DMS153 (cell line): ENCODE measurements at places on chromosomes 1 and 21.

DNA sequence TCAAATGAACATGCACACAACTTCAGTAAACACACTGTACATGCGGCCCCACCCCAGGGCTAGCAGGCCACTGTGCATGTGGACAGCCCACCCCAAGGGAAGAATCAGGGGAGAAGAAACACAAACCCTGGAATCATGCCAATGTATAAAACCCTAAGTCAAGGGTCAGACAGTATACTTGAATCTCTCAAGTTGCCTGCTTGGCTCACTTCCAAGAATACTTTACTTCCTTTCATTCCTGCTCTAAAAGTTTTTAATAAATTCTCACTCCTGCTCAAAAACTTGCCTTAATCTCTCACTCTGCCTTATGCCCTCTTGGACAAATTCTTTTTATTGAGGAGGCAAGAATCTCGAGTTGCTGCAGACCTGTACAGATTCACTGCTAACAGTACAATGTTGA, 231.2 kb upstream of the CACYBP start:
- no peak for DNase-seq

GRCh38 chr1:21095976-21096375, 80.7 kb downstream of the EIF4G3 start:
- DNase-seq: no peak

DNA sequence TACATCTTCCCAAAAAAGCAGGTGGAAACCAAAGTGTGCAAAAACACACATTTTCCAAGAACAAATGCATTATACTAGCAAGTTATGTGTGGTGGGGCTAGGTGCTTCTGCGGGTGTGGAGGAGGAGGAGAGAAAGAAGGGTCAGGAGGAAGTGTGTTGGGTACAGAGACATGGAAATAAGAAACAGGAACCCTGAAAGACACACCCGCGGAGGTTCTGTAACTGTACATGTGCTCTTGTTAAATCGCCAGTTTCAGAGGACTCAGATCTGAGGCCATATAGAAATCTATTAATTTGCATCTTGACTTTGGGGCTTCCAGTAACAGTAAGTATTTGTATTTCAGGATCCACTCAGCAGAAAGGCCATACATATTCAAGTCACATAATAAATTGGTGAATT, 30.9 kb downstream of the ERG start:
- no peak for DNase-seq

- no peak for DNase-seq
Observed at GRCh38 chr1:153213519-153213918, 3.9 kb upstream of the PRR9 start.

DNA sequence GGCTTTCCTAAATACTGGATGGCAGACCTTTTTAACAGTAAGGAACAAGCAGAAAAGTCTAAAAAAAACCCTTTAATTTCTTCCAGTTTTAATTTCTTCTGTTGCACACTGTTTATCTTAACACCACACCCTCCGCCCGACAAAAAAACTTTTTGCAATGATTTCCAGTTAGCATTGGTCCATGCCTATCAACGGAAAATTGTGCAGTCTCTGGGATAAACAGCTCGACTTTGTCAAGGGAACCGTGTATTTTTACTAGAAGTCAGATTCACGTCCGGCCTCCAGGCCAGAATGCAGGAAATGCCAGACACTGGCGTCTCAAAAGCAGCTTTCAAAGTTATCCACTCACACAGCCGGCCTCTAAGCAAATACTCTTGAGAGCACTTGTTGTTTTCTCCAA, 378 bp upstream of the NUP210L start:
- peak; percentile 57 for DNase-seq

- DNase-seq: no peak
Observed at GRCh38 chr1:236536540-236536939, 12.8 kb downstream of the LGALS8 start.

- no peak for DNase-seq
Observed at GRCh38 chr1:237794071-237794470, 96.7 kb downstream of the ZP4 start.

DNA sequence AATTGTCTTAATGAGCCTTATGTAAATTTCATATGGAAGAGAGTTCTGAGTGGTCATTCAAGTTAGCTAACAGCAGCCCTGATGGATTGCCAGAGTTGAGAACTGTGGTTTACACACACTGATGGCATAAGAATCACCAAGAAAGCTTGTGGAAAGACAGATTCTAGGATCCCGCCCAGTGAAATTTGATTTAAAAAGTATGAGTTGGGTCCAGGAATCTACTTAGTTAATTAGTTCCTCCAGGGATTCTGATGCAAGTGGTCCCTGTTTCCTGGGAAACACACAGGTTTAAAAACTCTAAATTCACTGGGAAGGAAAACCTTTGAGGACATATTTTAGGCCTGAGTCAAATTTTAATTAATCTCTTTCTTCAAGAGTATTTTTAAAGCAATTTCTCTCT, 144.3 kb downstream of the NTPCR start:
- DNase-seq: no peak

GRCh38 chr1:97243973-97244560, 522.5 kb downstream of the PTBP2 start:
- DNase-seq: peak; percentile 8

DNA sequence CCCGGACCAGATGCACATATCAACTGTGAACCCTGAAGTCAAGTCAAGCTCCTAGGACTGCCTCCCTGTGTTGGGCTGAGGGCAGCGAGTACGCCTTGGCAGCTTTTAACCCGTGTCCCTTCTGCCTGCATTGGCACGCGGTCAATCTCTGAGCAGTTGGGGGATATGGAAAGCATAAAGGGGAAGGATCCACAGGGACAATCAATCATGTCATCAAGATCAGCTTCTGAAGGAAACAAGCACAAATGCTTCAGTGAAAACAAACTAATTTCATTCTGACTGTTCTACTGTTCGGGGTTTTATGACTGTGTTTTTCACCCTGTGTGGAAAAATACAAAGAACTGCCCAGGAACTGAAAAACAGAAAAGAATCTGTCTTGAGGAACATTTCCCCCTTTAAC, 106.2 kb downstream of the RUNX1 start:
- no peak for DNase-seq

- DNase-seq: no peak
Observed at GRCh38 chr1:169043823-169044222, 62.7 kb upstream of the ATP1B1 start.

GRCh38 chr1:231334952-231335351, 2.7 kb downstream of the EXOC8 start:
- DNase-seq: no peak

DNA sequence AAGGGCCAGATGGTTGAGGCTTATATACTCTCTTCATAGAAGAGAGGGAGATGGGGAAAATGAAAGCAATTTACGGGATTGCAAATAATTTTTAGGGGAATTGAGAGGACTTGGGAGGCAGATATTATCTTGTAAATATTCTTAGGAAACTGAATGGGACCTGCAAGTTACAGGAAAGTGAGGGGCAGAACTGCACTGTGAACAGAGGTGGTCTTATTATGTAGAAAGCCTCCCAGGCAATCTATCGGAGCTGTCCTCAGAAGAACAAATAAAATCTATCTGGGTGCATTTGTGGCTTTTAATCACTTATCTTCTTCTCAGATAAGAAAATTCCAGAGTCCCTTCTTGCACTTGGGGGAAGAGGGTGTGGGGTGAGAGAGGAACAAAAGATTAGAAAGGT, 223.5 kb downstream of the RHOU start:
- DNase-seq: no peak

DNA sequence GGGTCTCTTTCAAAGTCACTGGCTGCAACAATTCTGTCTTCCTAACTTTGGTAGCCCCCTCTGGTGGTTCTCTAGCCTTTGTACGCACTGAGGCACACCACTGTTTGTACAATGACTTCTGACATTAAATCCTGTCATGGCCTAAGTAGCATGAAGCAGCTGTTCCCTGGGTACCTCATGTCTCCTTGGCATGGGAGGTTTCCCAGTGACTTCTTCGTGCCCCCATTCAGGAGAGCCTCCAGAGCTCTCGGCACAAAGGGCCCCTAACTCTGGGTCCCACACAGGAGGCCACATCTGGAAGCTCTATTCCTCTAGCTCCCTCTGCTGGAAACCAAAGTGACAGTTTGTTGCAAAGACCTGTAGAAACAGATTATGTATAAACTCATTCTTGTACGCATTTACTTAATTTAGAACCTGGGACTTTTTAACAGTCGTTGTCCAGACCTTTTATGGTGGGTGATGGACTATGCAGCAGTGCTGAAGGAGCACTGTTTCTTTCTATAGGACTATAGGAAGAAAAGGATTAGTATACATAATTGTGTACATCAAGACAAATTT, 13.4 kb downstream of the SWT1 start:
- peak; percentile 54 for DNase-seq

DNA sequence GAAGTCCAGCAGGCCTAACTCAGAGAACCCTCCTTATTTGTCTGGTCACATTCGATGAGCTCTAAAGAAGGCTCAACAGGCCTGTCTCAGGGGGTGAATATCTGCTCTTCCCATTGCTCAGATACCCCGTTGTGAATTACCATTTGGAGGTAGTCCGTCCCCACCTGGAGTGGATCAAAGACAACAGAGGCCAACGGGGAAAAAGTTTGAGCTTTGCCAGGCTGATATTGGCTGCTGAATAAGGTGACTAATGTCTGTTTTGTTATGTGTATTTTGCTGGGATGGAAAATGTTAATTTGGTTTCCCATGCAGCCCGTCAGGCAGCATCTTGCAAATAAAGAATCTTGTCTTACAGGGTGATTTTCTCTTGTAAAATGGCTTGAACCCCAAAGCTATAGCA, 69.2 kb upstream of the EPS8L3 start:
- DNase-seq: no peak

GRCh38 chr21:41760411-41760810, 6.4 kb downstream of the RIPK4 start:
- DNase-seq: no peak

GRCh38 chr1:71745326-71745725, 537.0 kb downstream of the NEGR1 start:
- DNase-seq: no peak

DNA sequence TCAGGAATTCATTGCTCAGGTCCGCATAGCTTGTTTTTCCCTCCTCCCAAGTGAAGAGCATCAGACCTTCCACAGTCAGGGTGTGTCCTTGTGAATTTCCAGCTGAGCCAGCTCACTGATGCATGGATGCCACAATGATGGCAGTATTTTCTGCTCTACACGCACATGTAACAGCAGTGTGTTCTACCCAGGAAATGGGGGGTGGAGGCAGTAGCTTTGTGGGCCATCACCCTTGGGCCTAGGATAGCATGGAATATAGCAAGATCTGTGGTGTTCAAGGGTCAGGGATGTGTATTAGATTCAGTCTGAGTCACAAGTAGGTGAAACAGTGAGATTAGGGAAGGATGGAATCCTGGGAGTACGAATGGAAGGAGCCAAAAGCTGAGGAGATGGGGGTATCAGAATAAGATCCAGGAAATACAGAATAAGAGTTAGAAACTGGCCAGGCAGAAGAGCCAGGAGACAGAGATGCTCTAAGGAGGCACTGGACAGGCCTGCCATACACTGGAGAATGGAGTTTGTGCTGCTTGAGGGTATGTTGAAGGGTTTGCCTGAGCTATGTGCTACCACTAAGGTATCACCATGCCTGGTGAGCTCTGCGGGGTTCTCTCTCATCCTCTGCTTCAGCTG, 90.6 kb upstream of the CNIH3 start:
- no peak for DNase-seq

DNA sequence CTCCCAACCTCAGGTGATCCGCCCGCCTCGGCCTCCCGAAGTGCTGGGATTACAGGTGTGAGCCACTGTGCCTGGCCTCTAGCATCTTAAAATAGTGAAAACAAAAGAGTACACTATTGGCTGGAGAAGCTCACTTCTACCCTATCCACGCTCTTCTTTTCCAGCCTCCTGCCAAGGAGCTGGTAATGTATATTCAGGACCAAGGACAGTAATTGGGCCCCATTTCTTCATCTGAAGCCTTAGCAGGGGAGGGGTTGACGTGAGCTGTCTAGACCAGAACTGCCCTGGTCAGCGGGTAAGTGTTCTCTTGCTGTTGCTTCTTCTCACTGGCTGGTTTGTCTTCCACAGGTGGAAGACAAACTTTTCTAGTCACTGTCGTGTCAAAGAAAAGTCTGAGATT, 70.2 kb downstream of the DNM3 start:
- no peak for DNase-seq

DNA sequence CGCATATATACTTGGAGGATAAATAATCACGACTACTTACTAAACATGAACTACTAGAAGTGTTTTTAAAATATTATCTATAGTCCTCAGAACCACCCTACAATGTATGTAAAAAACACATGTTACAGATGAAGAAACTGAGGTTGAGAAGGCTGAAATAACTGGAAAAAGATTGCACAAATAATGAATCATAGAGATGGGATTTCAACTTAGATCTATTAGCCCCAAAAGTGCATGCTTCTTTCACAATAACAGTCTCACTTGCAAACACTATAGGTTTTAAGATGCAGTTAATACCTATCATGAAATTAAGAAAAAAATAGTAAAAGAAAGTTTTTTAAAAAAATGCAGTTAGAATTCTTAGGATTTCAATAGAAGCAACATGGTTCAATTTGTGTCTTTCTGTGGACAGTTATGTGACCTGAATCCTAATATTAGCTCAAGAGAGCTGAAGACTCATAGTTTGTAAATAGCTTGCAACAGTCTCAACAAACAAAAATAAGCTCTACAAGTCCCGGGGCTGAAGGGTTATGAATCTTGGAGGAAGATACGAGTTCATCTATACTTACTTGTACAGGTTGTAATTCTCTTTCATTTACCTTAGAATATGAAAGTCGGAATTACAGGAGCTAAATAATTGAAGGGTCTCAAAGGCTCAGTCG, 58.6 kb upstream of the NTPCR start:
- no peak for DNase-seq
